ENCODE measurements at places on chromosomes 2 and 18.

DNA sequence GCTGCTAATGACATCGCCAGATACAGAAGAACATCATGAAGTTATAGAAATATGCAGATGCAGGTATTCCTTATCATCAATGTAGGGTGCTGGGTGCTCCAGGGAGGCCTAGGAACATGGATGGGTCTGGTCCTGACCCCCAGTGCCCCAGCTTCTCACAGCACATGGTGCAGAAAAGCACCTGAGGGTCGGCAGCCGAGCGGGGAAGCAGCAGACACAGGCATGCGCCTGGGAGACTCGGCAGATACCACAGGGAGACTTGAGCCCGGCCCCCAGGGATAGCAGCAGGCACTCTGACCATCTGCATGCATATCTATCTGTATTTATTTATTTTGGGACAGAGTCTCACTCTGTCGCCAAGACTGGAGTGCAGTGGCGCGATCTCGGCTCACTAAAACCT, 43.2 kb downstream of the TMEM18 start:
- no peak for DNase-seq

DNA sequence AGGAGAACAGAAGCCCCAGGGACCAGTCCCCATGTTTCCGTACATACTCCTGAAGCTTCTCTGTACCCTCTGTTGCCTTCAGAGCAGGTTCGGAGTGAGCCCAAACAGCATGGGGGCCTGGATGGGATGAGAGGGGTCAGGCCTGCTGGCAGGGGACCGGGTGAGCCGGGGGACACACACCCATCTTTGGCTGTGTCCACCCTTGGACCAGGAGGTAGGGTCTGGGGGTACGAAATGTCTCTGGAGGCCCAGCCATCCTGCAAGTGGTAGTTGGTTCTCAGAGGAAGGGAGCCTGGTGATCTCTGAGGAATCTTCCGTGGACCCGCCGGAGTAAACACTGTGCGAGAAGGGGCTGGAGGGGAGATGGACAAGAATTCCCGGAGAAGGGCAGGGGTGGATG, 15.3 kb downstream of the FBLN7 start:
- DNase-seq = no peak

DNA sequence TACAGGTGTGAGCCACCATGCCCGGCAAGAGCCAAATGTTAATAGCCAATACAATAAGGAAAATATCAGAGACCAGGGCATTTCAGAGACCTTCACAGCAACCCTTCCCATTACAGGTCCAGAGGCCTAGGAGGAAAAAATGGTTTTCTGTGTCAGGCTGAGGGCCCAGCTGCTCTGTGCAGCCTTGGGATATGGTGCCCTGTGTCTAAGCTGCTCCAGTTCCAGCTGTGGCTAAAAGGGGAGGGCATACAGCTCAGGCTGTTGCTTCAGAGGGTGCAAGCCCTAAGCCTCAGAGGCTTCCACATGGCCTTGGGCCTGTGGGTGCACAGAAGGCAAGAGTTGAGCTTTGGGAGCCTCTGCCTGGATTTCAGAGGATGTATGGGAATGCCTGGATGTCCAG, 20.1 kb upstream of the CCDC195 start:
- no peak for DNase-seq

DNA sequence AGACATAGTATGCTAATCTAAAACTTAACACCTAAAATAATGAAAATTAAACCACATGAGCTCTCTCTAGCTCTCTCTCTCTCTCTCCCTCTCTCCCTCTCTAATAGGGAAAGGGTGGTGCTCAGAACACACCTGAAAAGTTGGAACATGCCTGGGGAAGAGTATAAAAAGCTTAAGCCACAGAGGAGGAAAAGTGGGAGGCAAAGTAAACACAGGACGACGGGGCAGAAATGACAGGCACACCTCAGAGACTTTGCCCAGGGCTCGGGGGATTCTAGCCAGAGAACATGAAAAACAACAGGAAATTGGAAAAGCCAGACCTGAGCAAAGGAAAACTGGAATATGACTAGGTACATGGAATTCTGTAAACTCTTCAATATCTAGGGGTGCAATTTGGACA, 666.1 kb downstream of the BCL11A start:
- no peak for DNase-seq

GRCh38 chr18:75923169-75923568, 495.7 kb upstream of the SMIM21 start:
- no peak for DNase-seq

DNA sequence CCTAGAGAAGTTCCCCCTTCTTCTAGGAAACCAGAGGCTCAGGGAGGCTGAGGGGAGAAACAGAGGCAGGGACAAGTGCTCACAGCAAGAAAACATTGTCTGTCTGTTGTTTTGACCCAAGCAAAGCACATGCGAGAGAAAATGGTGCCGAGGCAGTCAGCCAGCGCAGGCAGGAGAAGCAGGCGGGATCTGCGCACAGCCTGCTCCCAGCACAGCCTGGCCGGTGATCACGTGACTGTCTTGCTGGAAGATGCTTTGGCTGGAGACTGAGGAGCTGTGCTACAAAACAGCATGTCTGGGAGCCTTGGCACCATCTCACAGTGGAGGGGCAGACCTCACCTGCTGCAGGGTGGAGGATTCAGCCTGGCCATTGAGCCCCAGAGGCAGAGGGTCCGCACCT, 93.7 kb upstream of the MYCN start:
- DNase-seq = no peak

DNA sequence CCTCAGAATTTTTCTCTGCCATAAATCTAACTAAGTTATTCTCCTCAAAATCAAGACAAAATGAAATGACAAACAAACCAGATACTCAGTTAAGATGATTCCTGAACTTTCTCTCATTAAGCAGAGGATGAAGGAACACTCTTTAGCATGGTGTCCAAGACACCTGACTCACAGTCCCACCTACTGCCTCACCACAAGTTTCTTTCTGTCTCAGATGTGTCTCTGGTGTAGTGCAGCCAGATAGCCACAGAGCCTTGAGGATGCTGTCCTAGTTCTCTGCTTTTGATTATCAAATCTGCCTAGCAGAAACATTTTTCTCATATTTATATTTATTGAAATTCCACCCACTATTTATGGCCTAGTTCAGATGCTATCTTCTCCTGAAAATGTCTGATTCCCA, 103.6 kb upstream of the TMEM200C start:
- no peak for DNase-seq

- no peak for DNase-seq
Measured at GRCh38 chr2:130808482-130809268, 28.0 kb upstream of the ARHGEF4 start.
